ENCODE measurements at places on chromosomes 2 and 18. TPM values are rescaled to one million over a fixed set of nuclear protein-coding genes. Genes with fewer than 3 reads are reported as not detected.

Gene MOB4
- 23.0 TPM for total RNA-seq

DNA sequence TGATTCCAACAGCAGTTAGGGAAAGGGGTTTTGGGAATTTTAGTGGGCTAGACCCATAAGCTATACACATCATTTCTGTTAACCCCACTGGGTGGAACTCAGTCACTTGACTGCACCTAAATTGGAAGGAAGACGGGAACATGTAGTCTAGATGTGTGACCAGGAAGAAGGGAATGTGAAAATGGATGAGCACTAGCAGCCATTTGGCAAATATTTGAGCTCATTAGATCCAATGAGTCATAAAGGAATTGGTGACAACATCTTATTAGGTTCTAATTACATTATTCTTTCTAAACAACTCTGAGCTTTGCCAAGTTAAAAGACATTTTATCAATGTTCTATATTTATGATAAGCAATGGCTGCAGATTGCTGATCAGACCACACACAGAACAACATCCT lies 400.6 kb downstream of the IRS1 start:
- no peak for DNase-seq

DNA sequence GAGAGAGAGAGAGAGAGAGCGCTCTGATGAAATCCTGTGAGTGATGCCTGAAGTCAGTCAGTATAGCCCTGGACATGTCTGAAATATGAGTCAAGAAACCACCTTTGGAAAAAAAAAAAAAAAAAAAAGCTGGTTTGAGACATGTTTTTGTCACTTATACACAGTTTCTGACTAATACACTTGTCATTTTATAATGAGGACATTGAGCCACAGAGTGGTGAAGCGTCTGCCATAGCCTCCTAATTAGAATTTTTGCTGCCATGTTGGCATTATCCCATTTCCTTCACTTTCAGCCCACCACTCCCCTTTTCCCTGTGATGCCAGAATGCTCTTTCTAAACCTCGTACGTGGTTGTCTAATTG lies 15.7 kb upstream of the MYO3B start:
- DNase-seq = no peak

DNA sequence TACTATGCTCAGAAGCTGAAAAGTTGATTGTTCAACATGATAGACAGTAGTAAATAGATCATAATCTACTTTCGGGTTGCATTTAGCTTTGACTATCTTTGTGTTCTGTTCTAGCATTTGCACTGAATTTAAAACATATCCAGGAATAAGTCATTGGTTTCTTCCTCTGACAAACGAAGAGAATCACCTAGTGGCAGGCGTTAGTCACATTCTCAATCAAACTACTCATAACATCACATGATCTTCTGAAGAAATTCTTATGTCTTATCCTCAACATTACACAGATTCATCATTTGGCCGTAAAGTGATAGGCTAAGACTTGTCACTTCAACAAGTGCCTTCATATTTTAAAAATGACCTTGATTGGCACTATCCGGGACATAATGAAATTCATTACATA lies 63.6 kb upstream of the TTC21B start:
- DNase-seq = no peak

GRCh38 chr2:20668871-20669475 lies 2.0 kb downstream of the GDF7 start:
- no peak for DNase-seq

- DNase-seq = peak; percentile 71
Measured at GRCh38 chr2:127083819-127084503, 23.0 kb downstream of the BIN1 start.

GRCh38 chr2:168736649-168737445 lies 65.6 kb upstream of the NOSTRIN start:
- DNase-seq = no peak

DNA sequence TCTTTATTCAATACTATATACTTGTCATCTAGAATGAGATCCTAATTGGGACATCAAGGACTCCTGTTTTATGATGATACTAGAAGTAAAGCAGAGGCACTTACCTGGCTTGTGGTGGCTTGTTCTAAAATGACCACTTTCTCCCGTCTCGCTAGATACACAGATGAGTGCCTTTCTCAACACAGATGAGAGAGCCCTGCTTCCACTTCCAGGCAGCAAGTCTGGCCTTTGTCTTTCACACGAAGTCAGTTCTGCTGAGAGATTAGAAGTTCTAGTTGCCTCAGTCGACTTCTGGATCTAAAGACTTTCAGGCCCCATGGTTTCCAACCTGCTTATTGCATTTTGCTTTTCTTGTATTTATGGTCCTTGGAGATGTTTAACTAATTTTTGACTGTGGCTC lies 70.3 kb downstream of the PPP1R1C start:
- no peak for DNase-seq

Data from kidney (tissue), 22 donors.